ENCODE measurements at places on chromosomes 6 and 20.

DNA sequence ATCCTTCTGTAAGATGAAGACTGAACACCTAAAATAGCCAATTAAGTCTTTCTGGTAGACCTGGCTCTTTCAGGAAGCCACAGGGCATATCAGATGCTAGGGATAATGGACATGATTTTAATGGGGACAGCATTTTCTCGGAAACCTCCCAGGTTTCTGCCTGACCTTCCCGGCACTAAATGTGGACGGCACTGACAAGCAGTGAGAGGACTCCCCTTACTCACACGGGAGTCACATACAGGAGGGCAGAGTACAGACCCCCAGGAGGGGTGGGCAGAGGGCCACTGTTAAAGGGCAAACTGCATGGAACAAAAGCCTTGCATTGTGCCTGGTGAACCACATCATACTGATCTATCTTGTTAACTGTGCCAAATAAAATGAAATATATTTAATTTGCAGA is 19.9 kb downstream of the PSMG4 start:
- no peak for DNase-seq

DNA sequence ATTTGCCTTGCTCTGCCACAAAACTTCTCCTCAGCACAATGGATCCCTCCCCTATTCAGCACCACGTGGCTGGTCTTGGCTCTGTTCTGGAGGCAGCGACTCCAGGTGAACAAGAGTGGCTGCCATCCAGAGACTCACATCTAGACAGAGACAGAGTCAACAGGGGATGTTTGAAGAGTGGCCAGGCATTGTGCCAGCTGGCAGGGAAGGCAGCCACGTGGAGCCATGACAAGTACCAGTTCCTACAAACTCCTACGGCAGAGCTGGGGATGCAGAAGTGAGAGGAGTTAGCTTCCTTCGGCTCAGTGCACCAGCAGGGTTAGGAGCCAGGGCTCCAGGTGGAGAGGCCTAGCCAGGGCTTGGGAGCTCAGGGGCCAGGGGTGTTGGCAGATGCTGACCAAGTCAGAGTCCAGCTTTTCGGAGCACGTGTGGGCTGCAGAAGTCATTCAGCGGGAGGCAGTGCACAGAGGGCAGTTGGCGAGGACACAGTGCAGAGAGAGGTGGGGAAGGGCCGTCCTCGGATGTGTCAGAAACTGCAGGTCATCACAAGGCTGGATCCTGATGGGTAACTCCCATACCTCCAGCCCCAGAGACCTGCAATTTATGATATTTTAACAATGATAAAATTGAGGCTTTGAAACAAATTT is 171.7 kb upstream of the PDE10A start:
- no peak for DNase-seq

DNA sequence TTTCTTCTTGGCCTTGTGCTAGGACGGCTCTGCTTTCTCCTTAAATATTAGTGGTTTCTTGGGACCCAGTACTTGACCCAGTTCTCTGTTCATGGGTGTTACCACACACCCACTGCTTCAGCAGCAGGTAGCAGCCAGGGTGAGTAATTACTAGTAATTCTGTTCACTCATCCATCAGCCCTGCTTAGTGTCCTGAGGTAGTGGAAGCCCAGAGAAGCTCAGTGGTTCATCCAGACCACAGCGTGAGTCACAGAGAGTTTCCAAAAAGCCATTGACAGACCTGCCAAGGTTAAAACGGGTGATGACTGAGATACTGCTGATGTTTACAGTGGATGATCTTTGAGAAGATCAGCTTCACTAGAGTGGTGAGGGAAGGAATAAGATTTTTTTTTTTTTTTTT is 51.7 kb upstream of the HINT3 start:
- peak; percentile 58 for DNase-seq

- DNase-seq = no peak
Measured at GRCh38 chr6:21159465-21159864, 434.1 kb upstream of the SOX4 start.

Measured in GM04504 (cell line).